Muscle of leg (tissue), 16 donors: ENCODE measurements at places on chromosomes 3 and 15.

DNA sequence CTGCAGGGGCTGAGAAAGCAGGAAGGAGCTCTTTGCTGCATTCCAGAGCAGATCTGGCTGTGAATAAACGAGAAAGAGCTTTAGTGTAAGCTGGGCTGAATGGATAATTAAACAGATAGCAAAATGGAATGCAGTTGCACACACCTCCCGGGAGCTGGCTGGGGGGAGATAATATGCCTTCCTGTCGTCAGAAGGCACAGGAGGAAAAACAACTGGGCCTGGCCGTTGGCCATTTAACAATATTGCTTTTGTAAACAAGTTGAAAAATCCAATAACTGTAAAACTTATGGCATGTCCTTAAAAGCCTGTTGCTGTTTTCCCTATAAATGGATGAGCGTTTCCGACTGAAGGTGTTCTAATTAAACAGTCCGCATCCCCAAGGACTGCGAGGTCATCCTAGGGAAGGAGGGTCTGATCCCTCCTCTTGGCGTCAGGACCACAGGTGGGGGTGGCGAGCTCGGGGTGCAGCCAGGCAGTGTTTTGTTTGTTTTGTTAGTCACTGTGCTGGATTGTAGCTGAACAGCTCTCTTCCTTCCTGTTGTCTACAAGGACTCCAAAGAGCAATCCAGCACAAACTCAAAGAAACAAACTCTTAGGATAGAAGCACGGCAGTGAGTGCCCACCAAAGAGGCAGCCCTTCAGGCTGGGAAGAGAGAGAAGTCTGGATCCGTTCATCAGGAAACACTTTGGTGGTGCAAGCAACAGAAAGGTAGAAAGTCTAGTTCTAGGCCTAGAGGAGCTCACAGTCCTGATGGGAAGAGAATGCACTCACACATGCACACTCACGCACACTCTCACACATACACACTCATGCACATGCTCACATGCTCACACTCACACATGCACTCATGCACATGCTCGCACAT is 133.4 kb upstream of the SMAD3 start:
- no peak for DNase-seq

DNA sequence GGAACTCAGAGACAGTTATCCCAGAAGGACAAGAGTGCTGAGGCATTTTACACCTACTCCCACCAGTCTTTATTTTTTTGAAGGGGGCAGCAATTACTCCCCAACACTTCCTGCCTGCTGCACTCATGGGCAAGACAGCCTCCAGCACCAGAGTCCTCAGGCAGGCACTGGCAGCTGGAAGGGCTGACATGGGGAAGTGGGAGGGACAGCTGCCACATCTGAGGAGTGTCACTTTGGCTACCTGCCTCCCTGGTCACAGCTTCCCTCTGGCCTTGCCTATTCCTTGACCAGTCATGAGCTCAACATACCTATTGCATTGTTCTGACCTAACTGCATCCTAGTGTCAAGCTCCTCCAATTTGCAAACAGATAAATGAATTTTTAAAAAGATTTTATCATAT is 10.2 kb upstream of the LACTB start:
- DNase-seq: no peak

GRCh38 chr3:126205717-126206655 is 25.6 kb upstream of the ALDH1L1 start:
- DNase-seq: no peak

- no peak for DNase-seq
Observed at GRCh38 chr3:187223799-187224198, 26.5 kb downstream of the RTP1 start.
